ENCODE measurements at places on chromosomes 11 and 22. TPM values are rescaled to one million over a fixed set of nuclear protein-coding genes. Genes with fewer than 3 reads are reported as not detected.

OR4A47 gene
- total RNA-seq, result not detected

- DNase-seq, result no peak
Measured at GRCh38 chr11:46541593-46542371, 52.0 kb downstream of the AMBRA1 start.

GRCh38 chr11:63567044-63567840, 4.1 kb upstream of the PLAAT2 start:
- peak; percentile 61 for DNase-seq

- DNase-seq, result no peak
Measured at GRCh38 chr11:64366751-64367150, 7.8 kb downstream of the RPS6KA4 start.

GRAP2 gene
- total RNA-seq, result not detected

APOBEC3H gene
- total RNA-seq, result not detected

DNA sequence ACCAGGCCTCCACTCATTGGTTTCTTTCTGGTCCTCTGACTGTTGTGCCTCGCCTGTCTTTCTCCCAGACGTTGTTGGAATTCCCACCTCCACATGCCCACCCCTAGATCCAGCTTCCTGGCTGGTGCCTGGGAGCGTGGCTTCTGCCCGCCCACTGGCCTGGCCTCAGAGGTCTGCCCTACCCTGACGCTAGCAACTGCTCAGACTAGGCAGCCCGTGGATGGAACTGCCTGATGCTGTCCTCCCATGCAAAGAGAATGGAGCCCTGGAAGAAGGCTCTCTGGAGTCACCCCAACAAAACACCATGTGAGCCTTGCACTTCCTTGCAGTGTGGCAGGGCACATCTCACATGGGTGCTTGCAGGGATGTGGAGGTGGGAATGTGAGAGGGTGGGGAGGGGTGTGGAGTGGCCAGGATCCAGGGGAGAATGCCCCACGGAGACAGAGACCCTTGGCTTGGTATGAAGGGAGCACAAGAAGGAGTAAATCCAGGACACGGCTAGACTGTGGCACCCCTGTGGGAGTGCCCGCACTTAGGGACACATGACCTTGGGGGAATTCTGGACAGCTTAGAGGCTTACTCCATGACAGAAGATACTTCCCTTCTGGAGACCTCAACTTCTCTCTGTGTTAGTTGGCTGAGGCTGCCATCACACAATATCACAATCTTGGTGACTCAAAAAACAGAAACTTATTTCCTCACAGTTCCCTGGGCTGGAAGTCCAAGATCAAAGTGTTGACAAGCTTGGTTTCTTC, 22.5 kb upstream of the ADA2 start:
- no peak for DNase-seq

All from dermis blood vessel endothelial cell (primary cell).